ENCODE measurements at places on chromosomes 4 and X.

- no peak for DNase-seq
Measured at GRCh38 chr4:69093681-69094080, 2.6 kb upstream of the UGT2B7 start.

GRCh38 chrX:147476008-147476407 is 435.7 kb upstream of the FMR1 start:
- DNase-seq, result no peak

GRCh38 chr4:147678796-147679549 is 5.0 kb downstream of the PRMT9 start:
- DNase-seq, result no peak

DNA sequence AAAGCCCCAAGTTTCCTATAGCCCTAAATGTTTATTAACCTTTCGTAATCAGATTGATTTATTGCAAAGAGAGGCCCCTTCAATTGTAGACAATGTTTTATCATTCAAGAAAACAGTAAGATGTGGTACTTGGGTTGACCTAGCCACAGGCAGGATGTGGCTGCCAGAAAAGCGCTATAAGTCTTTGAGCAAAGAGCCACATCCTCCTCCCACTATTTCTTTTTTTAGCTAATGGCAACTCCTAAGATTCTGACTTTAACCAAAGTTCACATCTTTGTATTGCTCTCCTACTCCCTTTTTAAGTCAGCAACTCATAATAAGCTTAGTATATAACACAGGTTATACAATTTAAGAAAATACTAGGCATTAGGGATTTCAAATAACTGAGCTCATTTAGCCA is 70.7 kb upstream of the PPP3CA start:
- DNase-seq, result no peak

DNA sequence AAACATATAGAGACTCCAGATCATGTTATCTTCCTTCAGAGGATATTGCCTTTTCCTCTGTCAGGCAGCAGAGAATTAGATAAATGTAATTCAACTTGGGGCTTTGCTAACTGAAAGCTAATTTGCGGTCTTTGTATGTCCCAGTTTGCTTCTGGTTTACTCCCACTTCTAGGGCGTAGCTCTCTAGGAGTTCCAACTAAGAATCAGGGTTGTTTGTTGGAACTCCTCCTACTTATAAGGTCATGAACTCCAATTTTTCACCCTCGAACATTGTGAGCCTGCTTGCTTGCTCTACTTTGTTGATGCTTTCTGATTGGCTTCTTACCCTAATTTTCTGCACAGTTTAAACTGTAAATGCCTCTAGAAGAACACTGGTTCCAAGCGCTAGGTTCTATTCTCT is 66.1 kb downstream of the FMR1NB start:
- DNase-seq, result no peak

DNA sequence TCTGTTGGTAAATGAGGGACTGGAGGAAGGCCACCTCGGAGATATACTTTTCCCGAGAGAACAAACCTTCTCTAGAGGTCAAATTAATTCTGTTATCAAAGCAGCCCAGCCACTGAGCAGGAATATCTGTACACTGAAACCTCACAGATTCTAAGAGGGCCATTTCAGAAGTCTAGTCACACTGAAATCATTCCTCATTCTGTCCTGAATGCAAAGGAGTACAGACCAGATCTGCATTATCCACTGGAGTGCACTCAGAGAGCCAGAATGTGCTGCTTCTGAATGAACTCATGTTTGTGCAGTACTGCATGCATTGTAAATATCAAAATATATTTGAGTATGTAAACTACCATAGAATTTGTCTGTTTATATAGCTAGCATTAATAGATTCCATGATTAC is 278.3 kb upstream of the FSTL5 start:
- DNase-seq, result no peak

DNA sequence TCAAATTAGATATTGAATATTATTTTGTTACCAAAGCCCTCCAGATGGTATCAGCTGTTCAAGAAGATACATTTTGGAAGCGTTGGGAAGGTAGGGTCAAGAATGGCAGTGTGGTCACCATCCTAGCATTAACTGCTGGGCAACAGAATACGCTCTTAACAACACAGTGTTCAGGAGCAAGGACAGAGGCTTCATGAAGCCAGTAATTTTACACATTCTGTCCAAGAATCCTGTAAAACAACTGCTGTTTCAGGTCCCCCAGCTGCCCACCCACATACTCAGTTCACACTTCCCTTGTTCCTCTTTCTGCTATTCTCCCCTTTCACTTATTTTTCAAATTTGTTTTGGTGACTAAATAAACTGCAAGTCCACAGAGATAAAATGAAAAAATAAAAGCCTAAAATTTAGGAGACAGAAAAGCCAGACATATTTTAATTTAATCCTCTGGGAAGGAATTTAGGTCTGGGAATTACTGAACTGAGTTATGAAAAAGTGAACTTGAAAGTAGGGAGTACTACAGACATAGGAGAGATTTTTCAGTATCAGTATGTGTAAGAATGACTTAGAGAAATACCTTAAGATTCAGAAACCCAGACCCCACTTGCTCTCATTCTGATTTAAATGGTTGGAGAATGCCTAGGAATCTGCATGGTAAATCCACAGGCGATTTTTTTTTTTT is 406.7 kb downstream of the MAPK10 start:
- DNase-seq, result no peak

DNA sequence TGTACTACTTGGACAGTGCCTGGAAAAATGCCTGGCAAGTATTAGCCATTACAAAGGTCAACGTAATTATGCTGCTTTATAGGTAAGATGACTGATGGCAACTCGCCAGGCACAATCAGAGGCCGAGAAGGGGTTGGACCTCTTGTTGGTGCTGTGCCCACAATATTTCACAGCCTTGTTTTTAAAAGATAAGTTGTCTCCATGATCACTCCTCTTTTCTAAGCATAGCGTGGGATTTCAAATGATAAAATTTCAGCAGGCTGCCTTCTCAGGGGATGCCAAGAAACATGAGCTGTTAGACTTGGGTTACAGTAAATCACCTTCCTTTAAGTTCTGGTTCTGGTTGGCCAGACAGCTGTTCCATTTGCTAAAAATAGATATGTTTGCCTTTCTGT is 26.9 kb downstream of the HOPX start:
- no peak for DNase-seq

- DNase-seq, result peak; percentile 77
Measured at GRCh38 chr4:118373614-118374255, 20.9 kb upstream of the PRSS12 start.

DNA sequence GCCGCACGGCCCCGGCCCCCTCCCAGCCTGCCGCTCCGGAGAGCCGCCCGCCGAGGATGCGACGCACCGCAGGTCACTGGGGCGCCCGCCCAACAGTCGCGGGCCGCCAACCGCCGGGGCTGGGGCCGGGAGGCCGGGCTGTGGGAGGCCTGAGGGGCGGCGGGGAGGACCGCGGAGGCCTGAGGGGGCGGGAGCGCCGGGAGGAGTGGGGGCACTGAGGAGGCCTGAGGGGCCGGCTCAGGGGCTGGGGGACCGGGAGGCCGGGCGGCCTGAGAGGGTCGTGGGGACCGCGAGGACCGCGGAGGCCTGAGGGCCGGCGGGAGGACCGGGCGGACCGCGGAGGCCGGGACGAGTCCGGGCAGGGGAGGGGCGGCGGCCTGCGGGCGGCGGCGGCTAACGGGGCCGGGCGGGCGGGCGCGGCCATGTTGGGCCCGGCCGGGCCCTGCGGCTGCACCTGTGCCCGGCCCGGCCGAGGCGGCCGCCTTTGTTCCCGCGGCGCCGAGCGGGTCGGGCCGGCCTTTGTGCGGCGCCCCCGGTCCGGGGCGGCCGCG is 353 bp downstream of the NSD2 start:
- no peak for DNase-seq

- DNase-seq, result no peak
Measured at GRCh38 chr4:80655662-80656061, 320.1 kb downstream of the CFAP299 start.

DNA sequence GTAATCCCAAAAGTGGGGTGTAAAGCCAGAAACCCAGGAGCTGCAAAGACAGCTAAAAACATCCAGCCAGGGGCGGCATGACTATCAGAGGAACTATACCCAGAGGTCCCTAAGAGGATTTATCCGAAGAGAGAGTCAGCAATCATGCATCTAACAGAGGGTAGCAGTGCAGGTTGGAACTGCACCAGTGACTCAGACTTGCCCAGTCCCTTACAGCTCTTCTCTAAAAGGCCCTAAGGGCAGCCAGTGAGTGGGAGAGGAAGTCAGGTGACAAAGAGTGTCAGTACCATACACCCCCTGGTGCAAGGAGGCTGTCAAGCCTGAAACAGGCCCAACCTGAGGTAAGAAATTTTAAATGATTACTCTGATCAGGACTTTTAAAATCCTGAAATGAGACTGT is 88.1 kb downstream of the CAMK2D start:
- no peak for DNase-seq

- no peak for DNase-seq
Measured at GRCh38 chr4:38149472-38149996, 189.3 kb downstream of the PTTG2 start.

- DNase-seq, result peak; percentile 55
Measured at GRCh38 chr4:71389149-71389827, 50.5 kb downstream of the SLC4A4 start.

DNA sequence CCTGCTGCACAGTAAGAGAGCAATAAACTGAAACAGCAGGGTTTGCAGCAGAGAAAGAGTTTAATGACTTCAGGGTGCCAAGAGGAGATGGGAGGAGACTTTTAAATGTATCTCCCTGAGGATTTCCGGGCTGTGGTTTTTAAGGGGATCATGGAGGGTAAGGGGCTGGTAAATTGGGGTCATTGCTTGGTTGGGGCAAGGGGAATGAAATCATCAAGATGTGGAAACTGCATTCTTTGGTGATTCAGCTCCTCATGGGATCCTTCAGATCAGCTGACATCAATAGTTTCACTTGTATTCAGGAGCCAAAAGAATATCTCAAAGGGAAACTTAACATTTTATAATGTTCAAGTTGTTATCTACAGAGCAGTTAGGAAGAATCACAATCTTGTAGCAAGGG is 174.3 kb upstream of the ANXA10 start:
- DNase-seq, result no peak

- no peak for DNase-seq
Measured at GRCh38 chr4:143338313-143338712, 1.6 kb downstream of the GAB1 start.

DNA sequence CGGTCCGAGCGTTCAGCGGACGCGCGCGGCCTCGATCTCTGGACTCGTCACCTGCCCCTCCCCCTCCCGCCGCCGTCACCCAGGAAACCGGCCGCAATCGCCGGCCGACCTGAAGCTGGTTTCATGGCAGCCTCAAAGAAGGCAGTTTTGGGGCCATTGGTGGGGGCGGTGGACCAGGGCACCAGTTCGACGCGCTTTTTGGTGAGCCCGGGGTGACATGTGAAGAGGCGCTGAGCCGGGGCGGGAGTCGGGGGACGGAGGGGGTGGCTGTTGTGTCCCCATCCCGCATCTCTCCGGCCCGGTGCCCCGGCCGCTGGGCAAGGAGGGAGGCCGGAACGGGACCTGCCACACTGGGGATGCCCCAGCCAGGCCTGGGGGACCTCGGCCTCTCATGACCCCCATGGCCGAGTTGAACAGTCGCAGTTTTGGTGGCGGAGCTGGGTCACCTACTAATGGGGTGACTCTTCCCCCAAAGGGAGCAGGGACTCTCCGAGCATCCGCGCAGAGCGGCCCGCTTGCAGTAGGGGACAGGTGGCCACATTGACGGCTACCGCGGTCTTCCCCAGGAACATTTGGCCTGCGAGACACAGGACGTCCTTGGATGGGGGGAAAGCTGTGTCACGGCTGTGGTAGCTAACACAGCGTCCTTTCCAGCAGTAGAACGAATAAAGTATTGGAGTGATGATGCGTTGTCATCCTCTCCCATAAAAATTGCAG is at the start of gene GK:
TSS of gene GK (plus strand) at position 9 of the 717 bp plus-strand sequence. CDS start at position 124, 115 bp downstream.
- DNase-seq, result no peak

DNA sequence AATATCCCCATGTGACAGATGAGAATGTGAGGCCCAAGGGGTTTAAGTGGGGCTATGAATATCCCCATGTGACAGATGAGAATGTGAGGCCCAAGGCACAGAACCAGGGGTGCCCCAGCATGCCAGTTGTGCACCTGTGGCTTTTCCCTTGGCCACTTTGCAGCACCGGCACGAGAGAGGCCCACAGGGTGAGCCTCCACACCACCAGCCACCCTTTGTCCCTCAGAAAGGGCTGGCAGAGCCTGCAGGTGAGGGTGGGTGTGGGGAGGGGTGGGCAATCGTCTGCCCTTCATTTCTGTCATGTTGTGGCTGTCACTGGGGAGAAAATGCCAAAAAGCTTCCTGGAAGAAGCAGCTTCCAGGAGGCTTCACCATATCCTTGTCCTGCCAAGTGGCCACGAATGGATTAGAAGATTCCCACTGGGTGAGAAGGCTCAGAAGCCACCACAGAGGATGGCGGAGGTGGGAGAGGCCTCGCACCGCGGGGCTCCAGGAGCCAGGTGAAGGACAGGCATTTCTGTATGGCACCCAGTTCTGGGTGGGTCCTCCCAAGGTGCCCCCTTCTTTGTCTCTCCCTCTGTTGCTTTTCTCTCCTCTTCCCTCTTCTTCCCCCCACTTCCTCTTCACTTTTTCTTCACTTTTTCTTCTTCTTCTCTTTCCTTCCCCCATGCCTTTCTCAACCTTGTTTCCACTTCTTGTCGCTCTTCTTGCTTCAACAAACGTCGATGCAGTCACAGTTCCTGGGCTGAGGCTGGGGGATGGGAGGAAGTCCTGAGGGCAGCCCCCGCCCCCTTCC is 469 bp upstream of the GPR78 start:
- no peak for DNase-seq

- DNase-seq, result no peak
Measured at GRCh38 chr4:8102831-8103230, 55.8 kb downstream of the ABLIM2 start.

DNA sequence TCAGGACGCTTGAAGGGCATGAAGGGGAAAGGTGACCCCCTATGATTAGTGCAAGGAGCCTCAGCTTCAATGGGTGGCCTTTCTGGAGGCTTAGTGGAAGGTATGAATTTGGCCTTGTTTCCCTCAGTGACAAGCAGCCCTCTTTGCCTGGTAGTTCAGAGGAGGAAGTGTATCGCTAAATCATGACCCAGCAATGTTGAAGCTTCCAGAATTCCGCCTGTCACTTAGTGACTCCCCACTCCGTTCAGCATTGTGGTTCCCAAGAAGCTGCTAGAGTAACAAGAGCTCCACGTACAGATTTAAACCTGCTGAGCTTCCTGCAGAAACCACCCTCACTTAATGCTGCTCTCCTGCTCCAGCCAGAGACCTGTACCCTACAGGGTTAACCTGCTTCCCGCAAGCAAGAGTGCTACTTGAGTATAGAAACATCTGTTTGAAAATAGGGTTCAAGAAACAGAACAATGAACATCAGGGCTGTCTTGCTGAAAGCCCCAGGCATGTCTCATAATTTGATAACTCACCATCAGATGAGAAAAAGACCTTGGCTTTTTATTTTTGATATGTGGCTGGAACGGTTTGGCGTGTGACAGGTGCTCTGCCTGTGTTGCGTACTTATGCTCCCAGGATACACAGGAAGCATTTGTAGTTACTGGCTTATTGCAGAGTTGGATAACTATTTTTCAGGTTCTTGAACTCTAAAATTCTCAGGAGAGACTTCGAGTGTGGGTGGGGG is 105.2 kb downstream of the UCHL1 start:
- no peak for DNase-seq

GRCh38 chr4:101279377-101279871 is 67.9 kb downstream of the PPP3CA start:
- DNase-seq, result peak; percentile 99
